ENCODE measurements at places on chromosomes 7 and 10.

DNA sequence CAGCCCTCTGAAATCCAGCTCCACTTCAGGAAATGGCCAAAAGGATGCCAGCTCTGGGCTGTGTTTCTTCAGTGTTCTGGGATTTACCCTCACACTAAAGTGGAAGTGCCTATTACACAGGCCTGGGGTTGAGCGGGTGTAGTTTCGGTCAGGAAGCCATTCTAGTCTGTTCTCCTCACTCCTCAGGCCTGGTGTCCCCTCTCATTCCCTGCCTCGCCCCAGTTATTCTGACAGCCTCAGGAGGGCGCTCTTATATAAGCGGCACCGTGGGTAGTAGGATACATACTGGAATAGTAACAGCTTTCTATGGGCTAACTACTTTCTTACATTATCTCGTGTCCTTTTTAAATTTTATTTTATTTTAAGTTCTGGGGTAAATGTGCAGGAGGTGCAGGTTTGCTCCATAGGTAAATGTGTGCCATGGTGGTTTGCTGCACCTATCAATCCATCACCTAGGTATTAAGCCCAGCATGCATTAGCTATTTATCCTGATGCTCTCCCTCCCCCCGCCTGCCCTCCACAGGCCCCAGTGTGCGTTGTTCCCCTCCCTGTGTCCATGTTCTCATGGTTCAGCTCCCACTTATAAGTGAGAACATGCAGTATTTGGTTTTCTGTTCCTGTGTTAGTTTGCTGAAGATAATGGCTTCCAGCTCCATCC is 12.2 kb upstream of the LGI1 start:
- no peak for DNase-seq

- DNase-seq, result no peak
Measured at GRCh38 chr10:125333209-125333591, 172.8 kb upstream of the CTBP2 start.

GRCh38 chr7:519484-520390 is at the start of gene PDGFA:
PDGFA (minus strand) TSS chr7:519846; CDS start chr7:519001, 845 bp downstream.
- peak; percentile 23 for DNase-seq

GRCh38 chr10:102615361-102615760 is 28.9 kb upstream of the TRIM8 start:
- DNase-seq, result no peak

- DNase-seq, result no peak
Measured at GRCh38 chr10:133397938-133398337, 4.0 kb downstream of the MTG1 start.
